Urothelium cell line (cell line): ENCODE measurements at places on chromosomes 1 and 21.

GRCh38 chr21:43832158-43832550 is 32.9 kb upstream of the AGPAT3 start:
- DNase-seq, result no peak

DNA sequence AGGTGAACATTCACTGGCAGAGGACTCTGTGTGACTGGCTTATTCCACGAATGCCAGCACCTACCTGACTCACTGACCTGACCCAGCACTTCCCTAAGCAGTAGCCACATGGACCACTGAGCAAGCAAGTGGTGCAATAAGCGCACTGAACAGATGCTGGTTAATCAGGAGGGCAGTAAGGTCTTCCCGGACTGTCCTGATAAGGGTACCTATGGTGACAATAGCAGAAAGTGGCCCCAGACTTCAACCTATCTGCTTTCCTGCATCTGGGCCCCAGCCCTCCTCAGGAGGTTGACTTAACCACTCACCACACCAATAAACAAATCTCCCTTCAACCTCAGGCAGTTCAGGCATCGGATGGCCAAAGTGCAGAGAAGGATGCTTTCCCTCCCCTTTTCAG is 65.7 kb downstream of the SETD4 start:
- no peak for DNase-seq

DNA sequence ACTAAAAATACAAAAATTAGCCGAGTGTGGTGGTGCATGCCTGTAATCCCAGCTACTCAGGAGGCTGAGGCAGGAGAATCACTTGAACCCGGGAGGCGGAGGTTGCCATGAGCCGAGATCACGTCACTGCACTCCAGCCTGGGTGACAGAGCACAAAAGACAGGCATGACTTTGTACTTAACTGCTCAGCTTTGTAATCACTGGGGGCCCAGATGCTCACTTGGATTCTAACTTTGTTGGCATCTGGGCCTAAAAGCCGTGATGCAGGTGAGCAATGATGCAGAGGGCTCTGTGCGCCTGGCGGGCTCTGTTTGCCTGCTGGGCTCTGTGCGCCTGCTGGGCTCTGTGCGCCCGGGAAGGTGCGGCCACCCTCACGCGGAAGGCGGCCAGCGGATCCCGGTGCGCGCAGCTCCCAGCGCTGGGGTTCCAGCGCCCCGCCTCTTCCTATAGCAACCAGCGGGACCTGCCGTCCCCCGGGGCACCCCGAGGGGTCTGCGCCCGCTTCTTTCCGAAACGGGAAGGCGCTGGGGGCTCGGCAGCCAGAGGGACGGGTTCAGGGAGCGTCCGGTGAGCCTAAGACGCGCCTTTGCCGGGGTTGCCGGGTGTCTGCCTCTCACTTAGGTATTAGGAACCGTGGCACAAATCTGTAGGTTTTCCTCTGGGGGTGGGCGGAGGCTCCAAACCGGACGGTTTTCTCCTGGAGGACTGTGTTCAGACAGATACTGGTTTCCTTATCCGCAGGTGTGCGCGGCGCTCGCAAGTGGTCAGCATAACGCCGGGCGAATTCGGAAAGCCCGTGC is 31.7 kb downstream of the PRMT2 start:
- peak; percentile 23 for DNase-seq

GRCh38 chr21:39136711-39137110 is 46.5 kb downstream of the PSMG1 start:
- no peak for DNase-seq

- no peak for DNase-seq
Measured at GRCh38 chr1:155322571-155322952, 1.9 kb downstream of the RUSC1 start.

DNA sequence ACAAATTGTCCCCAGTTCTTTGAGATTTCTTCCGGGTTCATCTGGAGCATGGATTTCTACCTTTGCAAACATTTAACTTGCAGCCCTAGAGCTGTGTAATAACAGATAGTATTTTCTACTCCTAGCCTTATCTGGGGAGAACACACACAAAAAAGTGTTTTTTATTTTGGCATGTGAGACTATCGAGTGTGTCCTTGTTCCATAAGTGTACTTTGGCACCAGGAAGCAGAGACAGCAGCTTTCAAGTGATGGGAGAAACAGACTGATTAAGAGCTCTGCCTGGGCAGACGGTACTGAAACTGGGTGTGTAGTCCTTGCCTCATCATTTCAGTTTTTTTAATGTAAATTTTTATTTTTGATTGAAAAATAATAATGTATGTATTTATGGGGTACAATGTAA is 297.4 kb downstream of the ST6GALNAC3 start:
- no peak for DNase-seq

- DNase-seq, result no peak
Measured at GRCh38 chr1:55839626-55840025, 624.5 kb upstream of the USP24 start.

- DNase-seq, result no peak
Measured at GRCh38 chr1:4214826-4215225, 314.8 kb upstream of the C1orf174 start.

- no peak for DNase-seq
Measured at GRCh38 chr1:17141441-17142197, 22.4 kb upstream of the PADI2 start.

- DNase-seq, result peak; percentile 11
Measured at GRCh38 chr21:36207577-36208320, 51.1 kb downstream of the DOP1B start.

GRCh38 chr1:245978915-245979314 is 528.2 kb downstream of the SMYD3 start:
- no peak for DNase-seq

DNA sequence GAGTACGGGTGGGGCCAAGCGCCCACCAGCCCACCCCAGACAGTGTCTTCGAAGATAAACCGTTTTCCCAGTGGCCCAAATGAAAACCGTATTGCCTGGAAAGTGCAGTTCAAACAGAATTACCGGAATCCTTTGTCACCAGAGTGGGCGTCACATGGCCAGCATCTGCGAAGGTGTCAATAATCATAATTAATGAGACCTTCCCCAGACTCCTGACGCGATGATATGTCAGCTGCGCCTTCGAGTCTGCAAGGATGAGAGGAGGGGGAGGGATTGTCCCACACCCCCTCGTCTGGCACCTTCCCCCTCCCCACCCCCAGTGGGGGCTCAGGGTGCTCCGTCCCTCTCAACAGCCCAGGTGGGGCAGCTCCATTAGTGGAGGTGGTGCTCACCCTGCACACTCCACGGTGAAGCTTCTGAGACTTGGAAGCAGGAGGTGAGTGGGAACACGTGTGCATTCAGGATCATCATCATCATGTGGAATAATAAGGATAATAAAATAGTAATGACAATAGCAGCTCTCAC is 215.1 kb downstream of the PTPRU start:
- DNase-seq, result no peak

DNA sequence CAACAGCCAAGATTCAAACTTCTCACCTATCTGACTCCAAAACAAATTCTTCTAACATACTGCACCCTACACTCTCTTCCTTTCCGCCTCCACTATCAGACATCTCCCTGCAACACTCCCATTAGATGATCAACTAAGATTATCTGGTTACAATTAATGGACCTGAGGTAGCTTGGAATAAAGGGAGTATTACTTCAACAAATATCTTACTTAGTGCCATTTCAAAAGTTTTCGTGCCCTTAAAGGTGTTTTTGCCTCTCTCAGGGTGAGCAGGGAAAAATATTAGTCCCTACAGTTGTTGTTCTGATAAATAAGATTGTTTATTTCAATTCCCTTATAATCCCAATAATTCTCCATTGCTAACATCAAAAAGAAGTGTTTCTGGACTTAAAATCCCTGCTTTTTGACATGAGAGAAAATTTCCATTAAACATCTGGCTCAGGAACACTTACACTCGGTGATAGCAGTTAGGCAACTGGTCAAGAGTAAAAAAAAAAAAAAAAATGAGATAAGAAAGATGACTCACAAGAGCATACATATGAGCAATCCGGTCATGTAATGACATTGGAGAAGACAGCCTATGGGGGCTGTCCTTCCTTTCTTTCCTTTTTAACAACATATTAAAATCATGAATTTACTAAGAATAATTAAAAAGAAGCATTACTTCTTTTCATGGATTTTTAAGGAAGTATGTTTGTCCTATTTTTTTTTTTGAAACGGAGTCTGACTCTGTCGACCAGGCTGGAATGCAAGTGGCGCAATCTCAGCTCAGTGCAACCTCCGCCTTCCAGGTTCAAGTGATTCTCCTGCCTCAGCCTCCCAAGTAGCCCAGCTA is 7.6 kb downstream of the RSBN1 start:
- peak; percentile 51 for DNase-seq

DNA sequence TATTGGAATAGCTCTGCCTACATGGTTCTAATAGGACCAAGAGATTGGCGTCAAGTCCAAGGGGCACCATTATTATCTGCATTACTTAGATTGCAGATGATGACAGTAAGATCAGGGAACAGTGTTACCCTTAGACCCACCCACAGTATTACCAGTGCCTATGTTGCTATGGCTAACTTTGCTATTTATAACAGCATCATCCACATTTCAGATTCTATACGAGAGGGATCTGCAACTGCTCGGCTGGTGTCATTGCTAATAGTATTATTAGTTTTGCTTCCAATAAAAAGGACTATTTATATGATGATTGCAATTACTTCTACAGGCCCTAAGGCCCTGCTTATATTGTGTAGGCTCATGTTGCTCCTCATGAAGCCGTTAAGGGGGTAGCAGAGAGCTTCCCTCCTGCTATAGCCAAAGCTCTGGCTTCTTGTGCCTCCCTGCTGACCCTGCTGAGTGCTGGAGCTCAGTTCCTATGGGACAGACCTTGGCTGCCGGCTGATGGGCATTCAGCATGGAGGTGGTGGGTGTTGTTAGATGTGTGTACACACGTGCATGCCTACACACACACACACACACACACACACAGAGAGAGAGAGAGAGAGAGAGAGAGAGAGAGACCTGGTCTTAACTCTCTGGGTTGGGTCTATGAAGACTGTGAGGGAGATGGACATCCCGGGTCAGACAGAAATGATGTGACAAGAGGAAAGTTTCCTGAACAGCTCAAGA is 1.3 kb downstream of the BCAN start:
- no peak for DNase-seq

DNA sequence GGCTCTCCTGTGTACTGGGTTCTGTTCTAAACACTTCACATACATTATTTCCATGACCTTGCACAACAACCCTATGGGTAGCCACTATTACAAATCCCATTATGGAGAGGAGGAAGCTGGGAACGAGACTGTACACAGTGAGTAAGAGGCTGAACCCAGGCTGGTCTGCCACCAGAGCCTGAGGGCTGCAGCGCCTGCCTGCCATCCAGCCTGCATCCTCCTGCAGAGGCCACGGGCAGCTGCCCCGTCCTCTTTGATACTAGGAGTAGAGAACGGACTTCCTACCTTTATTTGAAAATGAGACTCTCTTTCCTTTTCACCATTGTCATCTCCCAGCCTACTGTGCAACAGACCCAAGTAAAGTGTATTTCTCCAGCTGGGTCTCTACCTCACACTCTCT is 370.0 kb downstream of the HHAT start:
- DNase-seq, result no peak

DNA sequence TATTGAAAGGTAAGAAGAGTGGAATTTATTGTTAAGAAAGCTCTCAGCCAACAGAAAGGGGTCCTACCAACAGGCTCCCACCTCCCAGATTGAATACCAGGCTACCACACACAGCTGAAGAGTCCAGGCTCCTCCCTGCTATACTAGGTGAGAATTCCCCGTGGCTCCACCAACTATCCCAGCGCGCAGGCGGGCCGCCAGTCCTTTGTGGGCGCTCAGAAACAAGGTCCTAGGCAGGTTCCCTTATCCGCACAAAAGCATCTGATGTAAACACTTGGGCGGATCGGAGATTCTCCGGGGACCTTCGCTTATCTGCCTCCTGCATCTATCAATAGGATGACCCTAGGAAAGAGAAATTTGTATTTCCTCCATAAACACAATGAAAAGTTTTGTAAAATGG is 423.9 kb upstream of the ADGRL4 start:
- no peak for DNase-seq

GRCh38 chr1:230407351-230407750 is 18.8 kb downstream of the PGBD5 start:
- no peak for DNase-seq
